ENCODE measurements at places on chromosomes 1 and 21.

GRCh38 chr1:233168384-233168783, 127.1 kb downstream of the PCNX2 start:
- peak; percentile 7 for DNase-seq

DNA sequence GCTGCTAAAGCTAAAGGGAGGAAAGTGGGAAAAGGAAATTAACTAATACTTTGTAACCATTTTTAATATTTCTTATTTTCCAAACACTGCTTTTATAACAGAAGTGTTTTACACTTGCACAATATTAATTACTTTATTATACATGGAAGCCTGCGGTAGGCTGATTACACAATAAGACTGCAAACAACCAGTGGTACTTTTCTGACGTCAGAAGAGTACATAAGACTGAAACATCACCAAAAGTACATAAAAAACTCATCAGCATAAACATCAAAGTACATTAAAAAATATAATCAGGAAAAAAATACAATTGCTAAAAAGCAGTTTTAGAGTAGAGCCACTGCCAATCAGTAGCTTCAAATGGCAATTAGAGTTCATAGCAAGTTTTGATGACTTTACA, 4.6 kb downstream of the ZNF281 start:
- DNase-seq, result no peak

- DNase-seq, result no peak
Measured at GRCh38 chr1:61490924-61491323, 234.0 kb downstream of the TM2D1 start.

- DNase-seq, result peak; percentile 82
Measured at GRCh38 chr1:29176576-29176975, 5.1 kb downstream of the SRSF4 start.

GRCh38 chr1:211535346-211535745, 43.4 kb upstream of the RD3 start:
- no peak for DNase-seq

- no peak for DNase-seq
Measured at GRCh38 chr1:246460406-246460805, 46.7 kb downstream of the SMYD3 start.

DNA sequence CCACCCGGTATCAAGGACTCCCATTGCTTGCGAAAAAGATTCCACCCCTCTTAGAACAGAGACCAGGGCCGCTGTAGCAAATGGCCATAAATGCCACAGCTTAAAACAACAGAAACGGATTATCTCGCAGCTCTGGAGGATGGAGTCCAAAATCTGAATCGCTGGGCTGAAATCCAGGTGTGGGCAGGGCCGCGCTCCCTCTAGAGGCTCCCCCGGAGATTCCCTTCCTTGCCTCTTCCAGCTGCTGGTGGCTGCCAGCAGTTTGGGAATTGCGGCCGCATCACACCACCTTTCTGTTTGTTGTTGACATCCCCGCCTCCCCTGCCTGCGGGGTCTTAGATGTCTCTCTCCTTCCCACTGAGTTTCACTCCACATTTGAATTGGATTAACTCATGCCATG, 15.6 kb downstream of the PDE9A start:
- no peak for DNase-seq

DNA sequence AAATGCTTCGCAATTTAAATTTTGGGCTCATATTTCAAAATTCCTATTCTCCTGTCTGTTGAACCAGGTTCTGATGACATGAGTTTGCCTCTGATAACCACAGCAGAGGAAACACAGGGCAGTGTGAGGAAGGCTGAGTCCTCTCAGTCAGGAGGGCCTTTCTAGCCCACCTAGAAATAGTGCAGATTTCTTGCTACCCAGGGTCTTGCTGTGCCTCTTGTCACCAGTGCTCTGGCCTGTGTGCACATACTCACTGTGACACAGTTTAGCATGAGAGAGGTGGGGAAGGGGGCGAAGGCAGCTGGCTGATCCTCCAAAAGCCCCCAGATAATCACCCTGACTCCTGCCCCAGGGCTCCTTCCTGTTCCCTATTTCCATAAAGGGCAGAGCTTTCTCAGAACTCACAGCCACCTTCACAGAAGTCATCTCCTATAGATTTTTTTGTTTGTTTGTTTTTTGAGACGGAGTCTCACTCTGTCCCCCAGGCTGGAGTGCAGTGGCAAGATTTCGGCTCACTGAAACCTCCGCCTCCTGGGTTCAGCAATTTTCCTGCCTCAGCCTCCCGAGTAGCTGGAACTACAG, 23.7 kb downstream of the ERRFI1 start:
- no peak for DNase-seq

DNA sequence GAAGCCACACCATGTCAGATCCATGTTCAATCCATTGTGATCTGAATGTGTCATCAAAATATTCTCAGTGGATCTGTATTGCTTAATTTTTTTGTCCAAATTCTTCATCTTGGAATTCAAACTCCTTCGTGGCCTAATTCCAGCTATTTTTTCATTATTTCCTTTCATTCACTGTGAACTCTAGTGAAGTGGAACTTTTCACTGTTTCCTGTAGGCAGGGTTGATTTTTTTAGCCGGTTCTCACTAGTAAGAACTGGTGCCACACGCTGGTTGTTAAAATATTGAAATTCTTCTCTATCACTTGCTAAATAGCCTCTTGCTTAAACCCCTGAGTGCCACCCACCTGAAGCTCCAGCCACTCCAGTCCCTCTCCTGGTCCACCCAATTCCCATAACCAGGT, 7.6 kb upstream of the S100A11 start:
- DNase-seq, result no peak

- DNase-seq, result no peak
Measured at GRCh38 chr1:58580186-58580585, 3.1 kb upstream of the TACSTD2 start.

DNA sequence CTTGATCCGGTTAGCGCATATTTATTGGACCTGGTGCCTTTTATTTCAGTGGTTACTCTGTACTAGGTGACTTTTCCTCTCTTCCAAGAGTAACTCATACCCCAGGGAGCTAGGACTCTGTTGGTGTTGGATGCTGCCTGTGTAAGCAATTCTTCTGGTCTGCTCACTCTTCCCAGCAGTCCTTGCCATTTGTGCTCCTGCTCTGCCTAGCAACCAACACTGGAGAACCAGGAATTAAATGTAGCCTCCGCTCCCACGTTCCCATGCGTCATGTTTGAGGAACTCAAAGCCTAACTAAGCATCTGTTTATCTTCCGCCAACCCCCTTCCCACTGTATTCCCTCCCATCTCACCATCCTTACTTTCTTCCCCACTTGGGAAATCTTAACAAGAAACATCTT, 65.7 kb upstream of the RAVER2 start:
- DNase-seq, result no peak

DNA sequence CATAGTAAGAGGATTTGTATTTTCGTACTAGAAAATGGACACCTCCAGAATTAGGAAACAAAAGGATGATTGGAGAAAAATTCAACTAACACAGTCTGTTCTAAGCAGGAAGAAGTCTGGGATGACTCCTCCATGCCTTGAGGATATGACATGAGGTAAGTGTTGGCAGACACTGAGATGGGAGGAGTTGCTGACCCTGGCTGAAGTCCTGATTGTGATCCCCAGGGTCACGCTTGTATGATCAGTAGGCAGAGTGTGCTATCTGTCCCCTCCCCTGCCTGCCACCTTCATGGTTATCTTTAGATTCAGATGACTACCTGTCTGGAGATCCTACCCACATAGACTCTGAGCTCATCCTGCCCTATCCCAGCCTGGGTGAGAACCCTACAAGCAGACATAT, 249.1 kb downstream of the C1orf94 start:
- no peak for DNase-seq

- no peak for DNase-seq
Measured at GRCh38 chr1:30863858-30864604, 44.5 kb downstream of the SDC3 start.

DNA sequence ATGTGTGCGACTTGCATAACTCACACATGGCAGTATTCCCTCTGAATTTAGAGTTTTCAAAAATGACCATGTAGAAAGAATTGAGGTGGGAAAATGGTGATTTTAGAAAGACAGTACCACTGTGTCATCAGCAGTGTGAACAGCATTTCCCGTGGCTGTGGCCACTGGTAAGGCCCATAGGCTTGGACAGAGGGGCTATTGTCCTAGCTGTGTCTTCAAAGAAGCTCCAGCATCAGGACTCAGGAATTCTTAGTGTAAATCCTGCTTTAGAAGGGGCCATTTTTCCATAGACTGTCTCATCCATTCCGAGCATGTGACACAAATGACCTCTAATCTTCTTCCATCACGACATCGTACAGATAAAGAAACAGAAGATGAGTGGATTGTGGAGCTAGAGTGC, 119.3 kb upstream of the BACE2 start:
- no peak for DNase-seq

GRCh38 chr21:27108701-27109100, 141.8 kb upstream of the ADAMTS5 start:
- no peak for DNase-seq

GRCh38 chr1:6578624-6579373, 995 bp upstream of the ZBTB48 start:
- DNase-seq, result no peak

DNA sequence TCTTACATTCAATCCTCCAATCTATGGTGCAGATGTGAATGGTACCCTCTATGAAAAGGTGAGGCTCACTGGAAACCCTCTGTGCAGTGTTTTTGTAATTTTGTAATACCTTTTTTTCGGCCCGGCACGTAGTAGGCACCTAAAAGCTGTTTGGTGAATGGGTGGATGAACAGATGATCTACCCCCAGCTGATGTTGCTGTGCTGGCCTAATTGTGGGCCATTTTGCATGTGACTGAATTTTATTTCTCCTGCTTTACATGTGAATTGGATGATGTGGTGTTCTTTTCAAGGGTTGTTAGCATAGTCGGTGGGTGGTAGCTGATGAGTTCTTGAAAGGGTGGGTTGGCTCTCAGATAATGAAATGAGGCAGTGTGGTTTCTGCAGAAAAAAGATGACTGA, 10.4 kb downstream of the KDM4A start:
- no peak for DNase-seq

DNA sequence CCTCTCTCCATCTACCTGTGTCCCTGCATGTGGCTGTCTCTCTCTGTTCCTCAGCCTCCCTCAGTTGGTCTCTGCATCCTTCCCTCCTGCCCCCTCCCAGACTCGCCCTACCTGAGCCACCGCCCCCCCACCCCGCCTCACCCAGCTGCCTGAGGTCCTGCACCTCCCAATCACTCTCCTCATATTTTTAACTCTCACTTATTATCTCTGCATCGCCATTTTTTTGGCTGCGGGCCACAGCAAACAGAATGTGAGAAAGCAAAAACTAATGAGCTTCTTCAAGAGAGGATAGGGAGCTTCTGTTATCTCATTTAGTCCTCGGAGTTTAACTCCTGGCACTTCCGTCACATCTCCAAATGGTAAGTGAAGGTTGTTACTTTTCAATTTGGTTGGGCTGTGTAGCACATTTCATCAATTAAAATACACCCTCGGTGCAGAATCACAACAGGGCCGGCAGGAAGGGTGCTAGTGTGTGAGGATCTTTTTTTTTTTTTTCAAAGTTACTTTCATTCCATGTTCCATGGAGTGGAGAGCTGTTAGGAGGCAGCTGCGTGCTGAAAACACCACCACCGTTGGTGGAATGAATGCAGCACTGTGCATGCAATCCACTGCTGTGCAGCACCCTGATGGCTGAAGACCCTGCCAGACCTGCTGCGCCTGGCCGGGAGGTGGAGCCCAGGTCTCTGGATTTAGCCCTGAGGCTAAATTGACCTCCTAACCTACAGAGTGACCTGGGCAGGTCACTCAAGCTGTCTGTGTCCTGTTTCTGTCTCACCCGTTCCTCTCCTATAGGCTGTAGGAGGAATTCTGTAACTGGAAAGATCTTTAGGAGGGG, 157.2 kb upstream of the NFIA start:
- DNase-seq, result no peak

GRCh38 chr21:42079939-42080787, 9.0 kb downstream of the UMODL1 start:
- peak; percentile 81 for DNase-seq

DNA sequence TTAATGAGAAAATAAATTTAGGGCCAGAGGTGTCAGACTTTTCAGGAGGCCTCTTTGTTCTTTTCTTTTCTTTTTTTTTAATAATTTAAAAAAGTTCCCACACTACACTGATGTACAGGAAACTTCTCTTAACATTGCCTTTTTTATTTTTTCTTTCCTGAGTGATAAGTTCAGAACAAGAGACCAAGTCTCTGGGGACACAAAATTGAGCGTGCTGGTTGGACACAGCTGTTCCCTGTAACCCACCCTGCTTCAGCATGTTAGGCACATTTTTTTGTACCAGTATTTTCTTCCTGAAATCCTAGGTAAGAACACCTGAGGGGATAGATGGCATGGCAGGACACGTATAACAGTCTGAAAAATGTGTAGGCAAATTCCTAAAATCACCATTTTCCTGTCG, 50.1 kb downstream of the PBX1 start:
- DNase-seq, result peak; percentile 28

DNA sequence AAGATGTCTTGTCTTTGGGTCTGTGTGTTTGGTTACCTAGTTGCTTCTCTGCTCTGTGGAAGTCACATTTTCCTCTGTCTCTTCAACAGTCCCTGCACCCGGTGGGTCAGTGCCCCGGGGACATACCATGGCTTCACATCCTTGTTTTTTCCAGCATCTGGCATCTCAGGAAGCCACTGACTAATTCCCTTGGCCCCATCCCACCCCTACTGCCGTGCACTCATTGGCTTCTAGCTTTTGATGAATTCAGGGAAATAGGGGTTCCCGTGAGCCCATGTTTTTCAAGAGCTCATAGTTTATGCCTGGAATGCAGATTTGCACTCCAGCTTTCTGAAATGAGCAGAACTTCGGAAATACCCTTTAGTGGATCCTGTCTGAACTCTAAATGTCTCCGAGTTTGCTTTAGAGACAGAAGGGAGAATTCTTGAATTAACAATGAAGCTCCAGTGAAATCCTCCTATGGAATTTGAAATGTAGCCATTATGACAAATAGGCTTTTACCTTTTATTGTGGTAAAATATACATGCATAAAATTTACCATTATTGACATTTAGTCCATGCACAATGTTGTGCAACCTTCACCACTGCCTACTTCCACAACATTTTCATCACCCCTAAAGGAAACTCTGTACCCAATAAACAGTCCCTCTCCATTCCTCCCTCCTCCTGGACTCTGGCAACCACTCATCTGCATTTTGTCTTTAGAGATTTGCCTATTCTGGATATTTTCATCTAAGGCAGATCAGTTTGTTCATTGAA, 67.5 kb downstream of the CLIC6 start:
- DNase-seq, result peak; percentile 39

GRCh38 chr1:178168536-178168935, 74.6 kb downstream of the RASAL2 start:
- DNase-seq, result peak; percentile 42

- DNase-seq, result no peak
Measured at GRCh38 chr1:28815533-28816185, 3.7 kb downstream of the OPRD1 start.

- DNase-seq, result peak; percentile 28
Measured at GRCh38 chr1:174023440-174023839, 1.3 kb upstream of the RC3H1 start.
